ENCODE measurements at places on chromosomes 16 and 17.

GRCh38 chr17:83069931-83070742 lies 9.3 kb upstream of the METRNL start:
- DNase-seq, result no peak

DNA sequence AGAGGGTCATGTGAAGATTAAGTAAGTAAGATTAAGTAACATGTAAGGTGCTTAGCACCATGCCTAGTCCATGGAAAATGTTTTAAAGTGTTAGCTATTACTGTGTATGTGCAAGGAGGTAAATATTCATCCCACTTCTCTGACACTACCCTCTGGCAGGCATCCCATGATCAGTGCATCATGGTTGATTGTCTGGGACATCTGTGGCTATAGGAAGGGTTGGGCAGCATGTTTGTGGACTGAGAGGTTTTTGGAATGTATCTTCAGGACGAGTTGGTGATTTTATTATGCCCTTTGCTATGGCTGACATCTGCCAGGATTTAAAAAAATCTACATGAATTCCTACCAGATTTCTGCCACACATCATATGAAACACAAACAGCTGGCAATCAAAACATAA lies 6.5 kb upstream of the TAOK1 start:
- DNase-seq, result no peak

DNA sequence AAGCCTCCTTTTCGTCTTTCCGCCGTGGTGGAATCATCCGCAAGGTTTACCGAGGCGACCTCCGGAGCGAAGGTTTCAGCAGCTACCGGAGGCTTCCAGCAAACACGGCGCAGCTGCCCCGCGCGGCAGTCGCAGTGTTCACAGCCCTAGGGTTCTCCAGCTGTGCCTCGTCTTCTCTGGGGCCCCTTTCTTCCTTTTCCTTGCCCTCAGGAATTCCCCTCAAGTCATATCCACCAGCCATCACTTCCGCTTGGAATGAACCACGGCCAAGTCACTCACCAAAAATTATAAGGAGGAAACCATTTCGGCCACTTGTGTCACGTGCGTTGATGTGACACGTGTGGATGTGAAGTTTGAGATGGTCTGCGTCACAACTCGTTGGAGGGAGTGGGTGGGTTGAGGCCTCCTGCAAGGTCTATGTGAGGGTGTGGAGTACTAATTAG lies 636 bp upstream of the ERN1 start:
- DNase-seq, result no peak

- no peak for DNase-seq
Observed at GRCh38 chr17:79760197-79760906, 17.6 kb upstream of the CBX2 start.

DNA sequence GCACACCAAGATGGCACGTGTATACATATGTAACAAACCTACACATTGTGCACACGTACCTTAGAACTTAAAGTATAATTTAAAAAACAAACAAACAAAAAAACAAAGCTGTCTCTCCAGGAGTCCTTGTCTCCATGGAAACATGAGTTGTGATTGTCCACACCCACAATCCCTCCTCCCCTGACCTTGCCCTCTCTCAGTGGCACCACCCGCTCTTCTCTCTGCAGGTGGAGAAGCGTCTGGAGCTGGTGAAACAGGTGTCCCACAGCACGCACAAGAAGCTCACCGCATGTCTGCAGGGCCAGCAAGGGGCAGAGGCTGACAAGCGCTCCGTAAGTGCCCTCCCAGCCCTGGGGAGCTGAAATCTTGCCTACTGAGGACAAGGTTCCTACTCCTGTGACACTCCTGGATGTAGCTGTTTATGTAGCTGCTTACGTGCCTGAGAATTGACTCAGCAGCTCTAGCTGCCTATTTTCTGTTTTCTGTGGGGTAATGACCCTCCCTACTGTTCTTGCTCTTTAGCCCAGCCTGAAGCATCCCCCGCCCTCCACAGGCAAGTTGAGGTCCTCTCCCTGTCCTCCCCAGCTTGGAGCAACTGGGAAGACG lies 107.0 kb downstream of the ARHGAP44 start:
- no peak for DNase-seq

DNA sequence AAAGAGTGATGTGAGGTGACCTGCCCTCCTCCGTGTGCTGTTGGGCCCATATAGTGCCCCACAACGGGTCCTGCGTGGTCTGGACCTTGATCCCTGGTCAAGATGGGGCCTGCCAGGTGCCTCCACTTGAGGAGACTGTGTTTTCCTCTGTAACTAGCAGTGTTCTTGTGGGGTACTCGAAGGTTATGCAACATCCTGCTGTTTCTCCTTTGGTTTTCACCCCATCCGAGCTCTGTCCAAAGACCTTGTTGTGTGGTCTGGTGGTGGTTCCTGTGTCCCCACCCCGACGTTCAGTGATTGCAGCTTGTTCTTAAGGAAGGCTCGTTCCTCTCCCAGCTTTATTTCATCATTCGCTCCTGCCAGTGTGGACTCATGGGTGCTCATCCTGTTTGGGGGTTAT lies 38.7 kb upstream of the ZNF750 start:
- no peak for DNase-seq

DNA sequence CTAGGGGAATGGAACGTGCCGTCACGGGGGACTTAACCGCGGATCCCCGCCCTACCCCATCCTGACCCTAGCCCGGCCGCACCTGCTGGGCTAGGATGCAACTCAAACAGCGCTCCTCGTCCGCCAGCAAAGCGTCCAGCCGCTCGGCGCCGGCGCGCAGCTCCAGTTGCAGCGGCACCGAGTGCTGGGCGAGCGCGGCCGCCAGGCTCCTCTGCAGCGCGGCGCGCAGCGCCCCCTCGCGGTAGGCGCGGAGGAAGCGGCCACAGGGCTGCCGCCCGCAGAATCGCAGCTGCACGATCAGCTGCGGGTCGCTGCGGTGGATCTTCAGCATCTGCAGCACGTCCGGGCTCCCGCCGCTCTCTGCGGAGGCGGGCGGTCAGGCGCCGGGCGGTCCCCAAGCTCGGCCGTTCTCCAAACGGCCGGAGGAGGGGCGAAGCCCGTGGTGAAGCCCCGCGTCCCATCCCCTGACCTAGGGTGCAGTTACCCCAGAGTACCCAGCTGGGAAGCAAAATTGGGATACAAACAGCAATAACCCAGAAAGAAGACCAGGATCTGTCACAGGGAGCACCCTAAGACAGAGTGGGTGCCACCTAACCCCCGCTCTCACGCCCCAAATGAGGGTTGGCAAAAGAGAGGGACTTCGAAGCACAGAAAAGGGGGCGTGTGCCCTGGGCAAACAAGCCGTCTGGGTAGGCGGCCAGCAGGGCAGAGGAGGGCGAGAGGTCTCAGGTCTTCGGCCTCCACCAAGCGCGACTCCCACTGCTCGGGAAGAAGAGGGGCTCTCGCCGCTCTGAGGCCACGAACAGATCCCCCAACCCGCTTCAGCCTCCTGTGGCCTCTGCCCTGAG lies 4.2 kb downstream of the TRADD start:
- DNase-seq, result peak; percentile 75

- no peak for DNase-seq
Observed at GRCh38 chr16:25038239-25038954, 23.2 kb upstream of the ARHGAP17 start.

GRCh38 chr17:14557480-14557879 lies 256.6 kb downstream of the HS3ST3B1 start:
- no peak for DNase-seq

DNA sequence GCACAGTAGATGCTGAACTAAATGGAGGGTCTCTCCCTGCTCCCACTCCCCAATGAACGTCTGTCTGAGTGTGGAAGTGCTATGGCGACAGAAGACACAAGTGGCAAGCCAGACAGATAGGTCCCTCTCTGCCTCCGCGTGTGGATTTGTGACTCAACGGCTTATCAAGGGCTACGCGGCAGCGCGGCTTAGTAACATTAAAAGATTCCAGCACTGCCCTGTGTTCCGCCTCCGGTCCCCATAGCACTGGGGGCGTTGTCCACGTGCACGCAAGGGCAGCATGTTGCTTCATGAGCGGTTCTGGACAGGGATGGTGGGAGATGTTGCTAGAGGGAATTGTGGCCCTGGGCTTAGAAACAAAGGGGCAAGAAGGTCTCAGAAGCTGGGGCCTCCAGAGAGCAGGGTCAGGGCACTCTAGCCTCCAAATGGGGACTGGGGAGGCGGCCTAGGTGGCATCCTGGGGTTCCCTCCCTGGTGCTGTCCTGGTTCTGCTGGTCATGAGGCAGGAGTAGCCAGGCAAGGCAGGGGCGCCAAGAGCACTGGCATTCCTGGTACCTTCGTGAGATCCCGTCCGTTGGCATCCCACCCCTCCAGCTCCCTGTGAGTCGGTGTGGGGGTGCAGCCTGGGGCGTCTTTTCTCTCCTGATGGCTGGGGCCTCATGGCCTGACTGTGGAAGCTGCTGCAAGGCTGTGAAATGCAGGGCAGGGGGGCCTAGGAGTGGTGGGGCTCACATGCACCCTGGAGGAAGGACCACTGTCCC lies 9.1 kb downstream of the CRHR1 start:
- no peak for DNase-seq

GRCh38 chr16:4390266-4391260 lies 18.9 kb downstream of the VASN start:
- DNase-seq, result no peak

DNA sequence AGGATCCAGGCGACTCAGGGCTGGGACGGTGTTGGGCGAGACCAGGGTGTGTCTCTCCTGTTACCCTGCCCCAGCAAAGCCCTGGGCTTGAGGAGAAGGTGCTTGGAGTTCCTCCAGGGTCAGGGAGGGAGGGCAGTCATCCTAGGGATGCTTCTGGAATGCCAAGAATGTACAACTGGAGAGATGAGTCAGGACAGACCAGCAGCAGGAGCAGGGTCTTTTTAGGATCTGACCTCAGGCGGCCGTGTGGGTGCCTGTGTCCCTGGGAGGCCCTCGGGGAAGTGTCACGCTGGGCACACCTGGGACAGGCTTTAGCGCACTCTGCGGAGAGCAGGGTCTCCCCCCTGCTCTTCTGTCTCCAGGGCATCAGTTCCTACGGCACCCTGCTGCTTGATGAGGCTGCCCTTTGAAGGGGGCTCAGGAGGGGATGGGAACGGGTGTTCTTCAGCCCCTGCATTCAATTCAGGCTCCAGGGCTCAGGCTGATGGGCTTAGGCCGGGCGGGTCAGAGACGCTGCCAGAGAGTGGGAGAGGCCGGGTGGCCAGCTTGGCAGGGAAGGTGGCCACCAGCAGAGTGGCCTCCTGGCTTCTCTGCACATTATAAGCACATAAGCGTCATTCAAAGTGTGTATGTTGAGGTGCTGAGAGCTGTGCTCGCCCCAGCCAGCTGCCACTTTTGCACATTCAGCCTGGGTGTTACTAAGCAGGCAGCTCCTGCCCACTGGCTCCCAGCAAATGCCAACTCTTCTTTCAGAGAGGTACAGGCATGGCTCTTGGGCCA lies 8.4 kb upstream of the MTSS2 start:
- DNase-seq, result peak; percentile 28

GRCh38 chr16:57252148-57252721 lies 7.2 kb downstream of the ARL2BP start:
- no peak for DNase-seq

DNA sequence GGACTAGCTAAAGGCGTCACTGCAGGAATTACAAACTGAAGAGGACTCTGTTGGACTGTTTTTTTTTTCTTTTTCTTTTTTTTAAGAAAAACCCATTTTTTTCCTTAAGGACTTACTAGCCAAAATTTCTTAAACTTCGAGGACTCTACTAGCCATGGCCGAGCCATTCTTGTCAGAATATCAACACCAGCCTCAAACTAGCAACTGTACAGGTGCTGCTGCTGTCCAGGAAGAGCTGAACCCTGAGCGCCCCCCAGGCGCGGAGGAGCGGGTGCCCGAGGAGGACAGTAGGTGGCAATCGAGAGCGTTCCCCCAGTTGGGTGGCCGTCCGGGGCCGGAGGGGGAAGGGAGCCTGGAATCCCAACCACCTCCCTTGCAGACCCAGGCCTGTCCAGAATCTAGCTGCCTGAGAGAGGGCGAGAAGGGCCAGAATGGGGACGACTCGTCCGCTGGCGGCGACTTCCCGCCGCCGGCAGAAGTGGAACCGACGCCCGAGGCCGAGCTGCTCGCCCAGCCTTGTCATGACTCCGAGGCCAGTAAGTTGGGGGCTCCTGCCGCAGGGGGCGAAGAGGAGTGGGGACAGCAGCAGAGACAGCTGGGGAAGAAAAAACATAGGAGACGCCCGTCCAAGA lies 878 bp downstream of the HEXIM1 start:
- peak; percentile 87 for DNase-seq

DNA sequence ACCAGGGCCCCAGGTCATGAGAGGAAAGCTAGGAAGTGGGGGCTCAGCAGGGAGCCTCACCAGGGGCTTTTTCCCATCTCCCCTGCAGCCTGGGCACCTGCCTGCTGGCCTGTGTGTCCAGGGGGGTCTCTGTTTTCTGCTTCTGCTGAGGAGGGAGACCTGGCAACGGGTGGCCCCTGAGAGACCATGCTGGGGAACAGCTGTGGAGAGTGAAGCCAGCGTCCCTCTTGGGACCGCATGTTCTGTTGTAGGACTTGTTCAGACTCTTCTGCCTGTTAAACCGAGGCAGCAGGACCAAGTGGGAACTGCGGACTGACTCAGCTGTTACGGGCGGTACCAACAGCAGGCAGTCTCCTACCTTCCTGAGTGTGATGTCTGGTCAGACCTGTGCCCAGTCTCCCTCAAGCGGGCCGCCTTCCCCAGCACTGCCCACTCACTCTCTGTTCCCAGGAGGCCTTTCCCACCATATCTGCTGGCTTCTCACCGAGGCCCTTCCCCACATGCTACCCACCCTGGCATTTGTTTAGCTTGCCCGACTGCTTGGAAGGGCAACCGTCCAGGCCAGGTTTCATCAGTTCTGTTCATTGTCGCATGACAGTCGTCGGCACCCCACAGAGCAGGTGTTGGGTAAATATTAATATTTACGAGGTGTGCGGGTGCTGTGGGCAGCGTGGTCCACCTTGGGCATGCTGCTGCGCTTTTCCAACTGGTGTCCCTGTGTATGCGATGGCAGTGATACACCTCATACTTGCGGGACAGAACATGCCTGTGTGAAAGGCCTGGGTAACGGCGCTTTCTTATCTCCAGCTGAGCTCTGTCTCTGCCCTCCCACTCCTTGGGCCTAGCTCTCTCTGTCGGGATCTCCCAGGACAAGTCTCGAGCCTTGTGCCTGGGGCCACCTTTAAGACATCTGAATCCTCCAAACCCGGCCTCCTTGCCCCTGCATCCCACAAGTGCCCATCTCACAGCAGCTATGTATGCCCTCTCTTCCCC lies 69.4 kb downstream of the MPRIP start:
- DNase-seq, result no peak

DNA sequence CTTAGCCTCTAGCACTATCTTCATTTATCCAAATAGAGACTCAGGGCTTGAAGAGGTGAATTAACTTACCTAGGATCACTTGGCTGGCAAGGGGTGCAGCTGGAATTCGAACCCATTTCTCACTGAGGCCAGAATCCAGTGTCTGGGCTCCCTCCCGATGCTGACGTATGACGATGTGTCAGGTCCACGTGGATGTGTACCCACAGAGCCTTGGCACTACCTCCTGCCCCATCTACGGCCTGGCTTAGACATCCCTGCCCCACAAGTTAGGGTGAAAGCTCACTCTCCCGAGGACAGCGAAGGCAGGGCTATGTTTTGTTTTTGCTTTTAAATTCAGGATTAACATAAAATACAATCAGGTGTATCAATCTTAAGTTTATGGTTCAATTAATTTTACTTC lies 332.3 kb downstream of the CPPED1 start:
- DNase-seq, result no peak

All from HT-29 (cell line).